ENCODE measurements at places on chromosomes 2 and 18. TPM values are rescaled to one million over a fixed set of nuclear protein-coding genes. Genes with fewer than 3 reads are reported as not detected.

- DNase-seq, result no peak
Observed at GRCh38 chr2:201621293-201621999, 21.9 kb downstream of the TMEM237 start.

GRCh38 chr2:163044114-163044513, 205.5 kb upstream of the KCNH7 start:
- no peak for DNase-seq

DNA sequence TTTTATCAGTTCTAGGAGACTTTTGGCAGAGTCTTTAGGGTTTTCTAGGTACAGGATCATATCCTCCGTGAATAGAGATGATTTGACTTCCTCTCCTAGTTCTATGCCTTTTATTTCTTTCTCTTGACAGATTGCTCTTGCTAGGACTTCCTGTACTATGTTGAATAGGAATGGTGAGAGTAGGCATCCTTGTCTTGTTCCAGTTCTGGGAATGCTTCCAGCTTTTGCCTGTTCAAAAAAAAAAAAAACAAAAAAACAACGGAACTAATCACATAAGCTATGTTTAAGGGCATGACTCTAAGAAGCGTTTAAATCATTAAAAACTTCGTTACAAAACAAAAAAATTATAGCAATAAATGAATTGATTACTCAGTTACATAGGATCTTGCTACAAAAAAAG, 145.7 kb downstream of the NUP35 start:
- DNase-seq, result no peak

The GREB1 gene
- total RNA-seq, result 32.6 TPM

The CGREF1 gene
- total RNA-seq, result 1.8 TPM

The SRD5A2 gene
- 0.06 TPM for total RNA-seq

Measured in cardiac muscle cell (in vitro differentiated cells and primary cell).